ENCODE measurements at places on chromosomes 13 and 19.
A peak's percentile ranks its signal among the peaks of the same experiment; 100 is the strongest.

- no peak for DNase-seq
These were observed 56.1 kb upstream of the F7 start for GRCh38 chr13:113049521-113049941.

DNA sequence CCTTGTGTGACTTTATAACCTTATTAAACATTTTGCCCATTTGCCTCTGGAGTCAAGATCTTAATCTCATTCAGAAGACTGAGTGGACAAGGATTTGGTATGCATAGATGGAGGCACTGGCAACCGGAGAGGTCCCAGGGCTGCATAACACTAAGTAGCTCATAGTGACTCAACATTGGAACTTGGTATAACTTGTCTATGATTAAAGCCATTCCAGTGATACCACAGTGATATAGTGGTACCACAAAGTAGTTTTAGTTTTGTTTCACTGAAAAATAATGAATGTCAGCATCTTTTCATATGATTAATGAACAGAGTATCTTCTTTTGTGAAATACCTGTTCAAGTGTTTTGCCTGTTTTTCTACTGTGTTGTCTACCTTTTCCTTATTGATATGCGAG lies 26.4 kb downstream of the CDK8 start:
- no peak for DNase-seq

DNA sequence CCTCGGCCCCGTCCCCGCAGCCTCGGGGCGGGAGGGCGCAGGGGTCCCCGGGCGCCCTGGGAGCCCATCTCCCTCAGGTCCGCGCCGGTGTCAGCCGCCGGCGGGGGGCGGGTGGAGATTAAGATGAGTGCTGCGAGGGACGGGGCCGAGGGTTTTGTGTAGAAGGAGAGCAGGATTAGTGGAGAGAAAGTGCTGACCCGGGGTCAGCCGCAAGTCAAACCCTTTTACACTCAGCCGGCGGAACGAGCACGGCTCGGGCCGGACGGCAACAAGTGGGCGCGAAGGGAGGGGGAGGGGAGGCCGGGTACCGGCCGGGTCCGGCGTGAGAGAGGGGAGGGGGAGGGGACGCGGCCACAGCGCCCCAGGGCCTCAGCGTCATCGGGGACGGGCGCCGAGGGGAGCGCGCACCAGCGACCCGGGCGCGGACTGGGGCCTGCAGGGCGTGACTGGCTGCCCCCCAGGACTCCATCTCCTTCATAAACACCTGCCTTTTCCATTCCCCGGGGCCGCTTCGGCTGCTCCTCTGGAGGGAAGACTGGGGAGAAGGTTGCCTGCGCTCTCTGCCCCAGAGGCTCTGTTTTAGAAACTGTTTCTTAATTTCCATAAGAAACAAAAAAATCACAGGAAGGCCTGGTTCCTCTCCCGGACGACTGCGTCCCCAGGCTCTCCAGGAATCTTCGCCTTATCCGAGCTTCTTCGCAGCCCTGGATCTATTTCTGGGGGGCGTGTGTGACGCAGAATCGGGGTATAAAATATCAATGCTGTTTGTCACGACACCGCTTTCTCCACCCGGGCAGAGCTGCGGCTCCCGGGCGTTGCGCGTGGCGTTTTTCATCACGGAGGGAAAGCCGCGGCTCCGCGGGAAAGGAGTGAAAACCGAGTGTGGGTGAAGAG lies 6.5 kb downstream of the SOX1 start:
- peak; percentile 37 for DNase-seq

DNA sequence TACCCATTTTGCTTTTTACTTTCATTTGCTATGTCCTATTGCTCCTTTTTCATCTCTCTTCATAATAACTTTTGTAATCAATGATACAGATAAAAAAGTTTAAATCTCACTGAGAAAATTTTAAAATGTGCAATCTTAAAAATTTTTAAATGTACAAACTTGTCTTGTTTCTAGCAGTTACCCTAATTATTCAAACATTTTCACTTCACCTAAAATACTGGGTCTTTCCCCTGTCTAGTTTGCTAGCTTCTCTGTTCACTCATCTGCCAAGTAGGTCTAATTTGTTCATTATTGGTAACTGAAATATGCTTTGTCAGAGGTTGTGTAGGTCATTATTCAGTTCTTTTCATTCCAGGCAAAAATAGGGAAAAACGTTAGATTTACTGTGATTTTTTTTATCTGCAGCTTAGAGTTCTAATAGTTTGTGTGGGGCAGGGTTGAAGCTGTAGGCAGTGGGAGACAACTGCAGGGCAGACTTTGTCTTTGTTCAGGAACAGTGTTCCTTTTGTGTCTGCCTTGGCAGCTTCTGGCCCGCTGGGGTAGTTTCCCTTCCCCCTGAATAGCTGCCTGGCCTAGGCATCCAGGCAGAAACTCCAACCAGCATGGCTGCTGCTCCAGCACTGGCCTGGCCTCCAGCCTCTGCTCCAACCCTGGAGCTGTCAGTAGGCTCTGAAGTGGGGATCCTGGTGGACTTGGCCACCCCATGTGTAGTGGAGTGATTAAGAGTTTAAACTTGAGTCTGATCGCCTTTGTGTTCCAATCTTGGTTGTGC lies 48.5 kb downstream of the WDFY2 start:
- no peak for DNase-seq

GRCh38 chr13:80572923-80573316 lies 232.0 kb upstream of the SPRY2 start:
- no peak for DNase-seq

- DNase-seq = no peak
These were observed 346.4 kb downstream of the FGF9 start for GRCh38 chr13:22017226-22017625.

All from NCI-H1417 treated with DMSO at 0.1 percent for 48 hours (cell line).